CD4-positive, alpha-beta T cell treated with Interleukin-6 for 4 hours (primary cell): ENCODE measurements at places on chromosomes 3 and 15.

- peak; percentile 71 for DNase-seq
Observed at GRCh38 chr15:73704869-73705645, 20.9 kb downstream of the CD276 start.

DNA sequence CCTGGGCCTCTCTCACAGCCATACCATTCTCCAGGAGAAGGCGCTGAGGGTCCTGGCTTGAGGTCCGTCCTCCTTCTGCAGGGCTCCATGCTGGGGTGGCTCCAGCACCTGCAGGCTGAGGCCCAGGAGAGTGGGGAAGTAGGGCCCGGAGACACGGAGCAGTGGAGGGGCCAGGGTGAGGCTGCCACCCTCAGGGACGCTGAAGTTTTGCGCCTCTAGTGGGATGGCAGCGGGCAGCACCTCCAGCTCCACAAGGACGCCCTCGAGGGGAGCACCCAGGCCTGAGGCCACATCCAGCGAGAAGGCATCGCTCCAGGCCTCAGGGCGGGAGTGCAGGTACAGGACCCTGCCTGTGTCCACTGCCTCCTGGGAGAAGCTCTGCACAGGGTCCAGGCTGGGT lies 27.5 kb downstream of the CSPG4 start:
- DNase-seq, result no peak

DNA sequence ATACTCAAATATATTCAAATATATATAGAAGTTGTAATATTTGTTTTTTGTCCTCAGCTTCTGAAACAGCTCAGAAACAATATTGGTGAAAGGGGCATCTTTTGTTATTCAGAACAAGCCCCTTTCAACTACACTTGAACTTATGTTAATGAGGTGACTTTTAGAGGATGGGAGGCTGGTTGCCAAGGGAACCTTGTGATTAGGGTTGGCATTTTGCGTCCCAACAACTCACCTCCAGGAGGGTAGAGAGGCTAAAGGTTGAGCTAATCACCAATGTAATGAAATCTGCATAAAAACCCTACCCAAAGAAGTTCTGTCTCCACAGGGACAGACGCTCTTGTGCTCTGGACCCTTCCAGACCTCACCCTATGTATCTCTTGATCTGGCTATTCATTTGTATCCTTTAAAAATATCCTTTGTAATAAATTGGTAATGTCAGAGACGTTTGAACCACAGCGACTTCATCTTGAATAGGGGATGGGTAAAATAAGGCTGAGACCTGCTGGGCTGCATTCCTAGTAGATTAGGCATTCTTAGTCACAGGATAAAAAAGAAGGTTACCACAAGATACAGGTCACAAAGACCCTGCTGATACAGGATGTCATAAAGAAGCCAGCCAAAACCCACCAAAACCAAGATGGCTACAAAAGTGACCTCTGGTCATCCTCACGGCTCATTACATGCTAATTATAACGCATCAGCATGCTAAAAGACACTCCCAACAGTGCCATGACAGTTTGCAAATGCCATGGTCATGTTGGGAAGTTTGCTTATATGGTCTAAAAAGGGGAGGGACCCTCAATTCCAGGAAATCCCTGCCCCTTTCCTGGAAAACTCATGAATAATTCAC lies 111.1 kb downstream of the FMN1 start:
- DNase-seq, result no peak

DNA sequence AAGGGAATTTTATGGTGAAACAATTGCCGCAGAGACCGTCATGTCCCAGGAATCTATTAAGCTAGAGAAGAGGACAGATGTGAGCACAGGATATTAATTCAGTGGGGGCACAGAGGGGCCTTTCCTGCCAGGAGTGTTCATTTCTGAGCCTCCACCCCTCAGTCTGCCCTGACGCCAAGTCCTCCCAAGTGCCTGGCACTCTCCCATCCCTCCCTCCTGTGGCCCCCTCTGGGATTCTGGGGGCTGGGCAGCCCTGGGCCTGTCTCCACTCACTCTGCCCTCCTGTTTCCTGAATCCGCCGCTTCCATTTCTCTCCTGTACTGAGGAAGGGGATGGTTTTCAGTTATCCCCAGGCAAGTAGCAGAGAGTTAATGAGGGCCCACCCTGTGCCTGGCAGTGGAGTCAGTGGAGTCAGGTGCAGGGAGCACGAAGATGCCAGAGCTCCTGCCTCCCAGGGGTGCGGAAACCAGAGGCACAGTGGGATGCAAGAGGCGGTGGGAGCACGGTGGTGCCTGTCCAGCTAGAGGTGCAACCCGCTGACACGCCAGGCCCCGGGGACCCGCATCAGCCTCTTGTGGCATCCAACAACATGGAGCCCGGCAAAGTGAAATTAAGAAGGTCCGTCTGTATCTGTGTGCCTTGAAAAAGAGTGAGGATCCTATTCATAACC lies 212.5 kb downstream of the XXYLT1 start:
- no peak for DNase-seq

DNA sequence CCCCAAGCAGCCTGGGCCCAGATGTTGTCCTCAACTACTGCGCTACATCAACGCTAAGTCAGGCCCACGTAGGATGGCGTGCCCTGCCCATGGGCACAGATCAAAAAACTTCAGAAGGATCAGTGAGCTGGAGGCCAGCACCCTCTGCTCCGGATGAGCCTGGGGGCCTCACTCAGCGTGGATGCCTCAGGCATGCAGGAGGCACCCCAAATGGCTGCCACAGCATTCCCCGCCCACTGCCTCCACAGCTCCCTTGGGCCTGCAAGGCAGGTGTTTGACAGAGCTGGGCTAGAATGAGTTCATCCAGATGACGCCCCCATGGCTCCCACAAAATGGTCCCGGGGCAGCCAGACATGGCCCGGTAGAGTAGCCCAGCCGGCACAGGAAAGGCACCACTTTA lies 7.1 kb downstream of the ATP2B2 start:
- no peak for DNase-seq

GRCh38 chr3:89107461-89108290 lies at the start of gene EPHA3:
Gene EPHA3 (plus strand): TSS chr3:89107621. CDS start chr3:89107749, 128 bp downstream.
- DNase-seq, result peak; percentile 41

- no peak for DNase-seq
Observed at GRCh38 chr15:82843566-82843965, 34.1 kb downstream of the WHAMM start.

DNA sequence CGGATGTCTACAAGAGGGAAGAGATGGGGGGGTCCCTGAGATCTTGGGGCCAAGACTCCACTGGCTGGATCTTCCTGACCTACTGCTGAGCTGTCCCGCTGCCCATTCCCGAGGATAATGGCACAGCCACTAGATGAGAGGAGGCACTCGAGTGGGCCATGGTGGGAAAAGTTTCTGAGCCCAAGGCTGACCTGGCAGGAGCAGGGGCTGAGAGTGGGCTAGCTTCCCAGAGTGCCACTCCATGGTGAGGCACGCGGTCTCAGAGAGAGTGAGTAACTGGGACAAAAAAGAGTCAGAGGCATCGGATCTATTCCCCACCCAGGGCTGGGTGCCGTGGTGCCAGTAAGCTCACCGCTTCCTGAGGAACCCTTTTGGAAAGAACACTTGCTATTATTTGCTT lies 10.9 kb downstream of the SLC51B start:
- no peak for DNase-seq

DNA sequence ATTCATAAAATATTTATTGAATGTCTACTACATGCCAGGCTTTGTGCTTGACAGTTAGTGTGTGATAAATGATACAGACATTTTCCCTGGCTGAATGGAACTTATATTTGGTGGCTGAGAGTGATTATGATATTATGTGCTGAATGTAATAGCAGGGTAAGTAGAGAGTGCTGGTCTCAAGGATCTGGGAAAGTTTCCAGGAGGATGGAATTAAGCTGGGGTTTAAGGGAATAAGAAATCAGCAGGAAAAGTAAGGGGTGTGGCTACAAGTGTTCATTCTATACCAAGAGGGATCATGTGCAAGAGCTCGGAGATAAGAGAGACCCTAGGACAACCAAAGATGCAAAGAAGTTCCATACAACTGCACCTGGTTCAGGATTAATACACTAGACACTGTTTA lies 500.1 kb upstream of the CFAP20DC start:
- DNase-seq, result no peak

DNA sequence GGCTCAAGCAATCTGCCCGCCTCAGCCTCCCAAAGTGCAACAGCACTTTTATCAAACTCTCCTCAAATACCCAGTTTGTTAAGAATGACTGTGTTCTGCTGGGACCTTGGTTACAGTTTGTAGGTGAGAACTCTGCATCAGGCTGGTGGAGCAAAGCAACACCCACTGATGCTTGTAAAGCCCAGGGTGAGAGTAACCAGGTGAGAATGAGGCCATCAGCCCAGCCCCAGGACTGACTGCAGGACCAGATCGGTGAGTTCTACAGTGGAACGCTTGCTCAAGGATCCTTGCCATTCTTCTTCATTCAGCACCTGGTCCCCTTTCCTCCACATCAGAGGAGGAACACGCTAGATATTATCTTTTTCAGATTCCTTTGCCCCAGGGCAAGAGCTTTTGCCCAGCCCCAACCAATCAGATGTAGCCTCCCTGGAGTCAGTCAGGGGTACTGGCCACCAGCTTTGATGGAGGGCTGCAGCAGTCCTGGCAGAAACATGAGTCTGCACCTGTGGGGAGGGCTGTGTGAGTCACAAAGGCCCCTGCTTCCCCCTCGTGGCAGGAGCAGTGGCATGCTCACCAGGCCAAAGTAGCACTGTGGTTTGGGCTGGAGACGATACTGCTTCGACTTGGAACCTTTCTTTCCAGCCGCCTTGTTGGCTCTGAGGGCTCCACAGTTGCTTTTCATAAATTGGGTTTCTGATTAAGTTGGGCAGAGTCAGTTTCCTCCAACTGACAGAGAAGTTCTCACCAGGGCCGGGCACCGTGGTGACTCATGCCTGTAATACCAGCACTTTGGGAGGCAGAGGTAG lies 3.5 kb upstream of the SHISA5 start:
- peak; percentile 85 for DNase-seq

DNA sequence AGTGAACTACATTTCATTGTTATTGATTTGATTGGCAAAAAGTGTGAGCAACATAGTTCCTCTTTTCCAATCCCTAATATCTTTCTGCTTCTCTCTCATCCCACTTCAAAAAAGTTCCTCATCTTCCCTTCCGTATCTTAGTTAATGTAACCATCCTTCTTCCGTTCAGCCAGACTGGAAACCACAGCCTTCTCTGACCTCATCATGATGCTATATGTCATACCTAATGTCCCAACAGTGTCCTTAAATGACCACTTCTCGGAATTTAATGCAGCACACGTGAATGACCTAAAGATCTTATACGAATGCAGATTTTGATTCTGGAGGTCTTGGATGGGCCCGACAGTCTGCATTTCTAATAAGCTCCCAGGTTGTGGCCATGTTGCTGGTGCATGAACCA lies 320.3 kb upstream of the SATB1 start:
- no peak for DNase-seq
